Activated CD4-positive, alpha-beta T cell treated with anti-CD3 and anti-CD28 coated beads for 24 hours (primary cell): ENCODE measurements at places on chromosomes 5 and 9.

DNA sequence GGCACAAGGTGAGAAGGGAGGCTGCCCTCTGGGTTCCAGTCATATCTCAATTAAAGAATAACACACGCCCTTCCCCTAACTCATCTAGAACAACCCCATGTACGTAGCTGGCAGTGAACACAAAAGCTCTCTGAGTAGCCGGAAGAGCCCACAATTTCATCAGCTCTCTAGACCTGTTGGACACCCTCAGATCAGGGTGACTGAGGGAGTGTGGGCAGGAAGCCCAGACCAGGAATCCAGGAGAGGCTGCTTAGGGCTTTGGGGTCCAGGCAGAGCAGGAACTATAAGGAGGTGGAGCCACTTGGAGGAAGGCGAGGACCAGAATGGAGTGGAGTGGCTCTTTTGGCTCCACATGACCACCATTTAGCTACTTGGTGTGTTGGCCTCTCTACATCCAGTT, 237.4 kb downstream of the NR3C1 start:
- DNase-seq = no peak

DNA sequence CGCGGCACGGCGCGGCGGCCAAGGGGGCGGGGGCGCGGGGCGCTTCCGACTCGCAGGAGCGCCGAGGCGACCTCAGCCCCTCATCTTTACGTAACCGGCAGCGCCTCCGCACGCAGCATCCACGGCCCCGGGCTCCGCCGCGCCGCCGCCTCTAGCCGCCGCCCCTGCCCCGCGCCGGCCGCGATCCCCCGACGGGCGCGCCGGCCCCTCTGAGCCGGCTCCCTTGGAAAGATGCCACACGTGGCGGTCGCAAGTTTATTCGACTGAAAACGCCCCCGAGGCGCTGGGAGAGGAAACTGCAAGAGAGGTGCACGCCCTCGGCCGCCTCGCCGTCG, 1.0 kb downstream of the KLF9 start:
- peak; percentile 46 for DNase-seq

DNA sequence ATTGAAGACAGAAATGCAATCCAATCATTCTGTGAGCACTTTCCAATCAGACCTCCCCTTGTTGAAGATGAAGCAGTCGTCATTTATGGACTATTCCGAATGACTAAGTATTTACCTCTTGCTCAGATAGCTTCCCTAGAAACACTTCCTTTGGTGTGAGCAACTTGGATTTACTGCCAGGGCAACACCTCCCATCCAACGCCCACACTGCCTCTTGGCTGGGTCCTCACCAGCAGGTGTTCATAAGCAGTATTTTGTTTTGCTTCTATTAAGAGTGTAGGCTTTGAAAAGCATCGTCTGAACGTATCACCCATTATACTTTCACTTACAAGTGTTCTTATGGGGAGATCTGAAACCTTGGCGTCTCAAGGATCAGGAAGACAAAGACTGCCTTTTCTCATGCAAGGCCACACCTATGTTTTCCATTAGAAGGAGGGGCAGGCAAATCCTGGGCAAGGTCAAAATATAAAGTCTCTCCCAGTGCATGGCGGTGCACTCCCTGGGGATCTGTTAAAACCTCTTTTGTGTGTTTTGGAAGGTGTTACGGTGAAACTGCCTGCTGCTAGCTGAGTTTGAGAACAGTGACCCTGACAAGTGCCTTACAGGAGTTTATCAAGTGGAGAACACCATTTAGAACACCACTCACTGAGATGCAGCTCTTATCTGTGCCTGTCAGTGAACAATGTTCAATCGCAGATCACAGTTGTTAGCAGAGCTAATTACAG, 10.6 kb upstream of the MARCHF3 start:
- no peak for DNase-seq

- DNase-seq = no peak
These were observed 42.1 kb downstream of the NADK2 start for GRCh38 chr5:36199620-36200019.

DNA sequence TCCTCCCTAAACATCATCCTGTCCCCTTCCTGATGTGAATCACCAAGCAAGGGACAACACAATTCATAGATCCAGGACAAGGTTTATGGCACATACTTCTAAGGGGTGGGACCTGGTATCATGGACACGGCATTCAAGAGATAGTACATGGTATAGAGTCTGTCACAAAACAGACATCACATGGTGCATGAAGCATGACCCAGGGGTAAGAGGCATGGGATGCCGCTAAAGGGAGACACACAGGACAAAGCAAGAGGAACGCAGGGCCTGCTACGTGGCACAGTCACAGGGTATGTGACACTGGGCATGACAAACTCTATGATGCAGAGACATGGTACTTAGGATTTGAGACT, 20.7 kb downstream of the GSN start:
- DNase-seq = no peak

DNA sequence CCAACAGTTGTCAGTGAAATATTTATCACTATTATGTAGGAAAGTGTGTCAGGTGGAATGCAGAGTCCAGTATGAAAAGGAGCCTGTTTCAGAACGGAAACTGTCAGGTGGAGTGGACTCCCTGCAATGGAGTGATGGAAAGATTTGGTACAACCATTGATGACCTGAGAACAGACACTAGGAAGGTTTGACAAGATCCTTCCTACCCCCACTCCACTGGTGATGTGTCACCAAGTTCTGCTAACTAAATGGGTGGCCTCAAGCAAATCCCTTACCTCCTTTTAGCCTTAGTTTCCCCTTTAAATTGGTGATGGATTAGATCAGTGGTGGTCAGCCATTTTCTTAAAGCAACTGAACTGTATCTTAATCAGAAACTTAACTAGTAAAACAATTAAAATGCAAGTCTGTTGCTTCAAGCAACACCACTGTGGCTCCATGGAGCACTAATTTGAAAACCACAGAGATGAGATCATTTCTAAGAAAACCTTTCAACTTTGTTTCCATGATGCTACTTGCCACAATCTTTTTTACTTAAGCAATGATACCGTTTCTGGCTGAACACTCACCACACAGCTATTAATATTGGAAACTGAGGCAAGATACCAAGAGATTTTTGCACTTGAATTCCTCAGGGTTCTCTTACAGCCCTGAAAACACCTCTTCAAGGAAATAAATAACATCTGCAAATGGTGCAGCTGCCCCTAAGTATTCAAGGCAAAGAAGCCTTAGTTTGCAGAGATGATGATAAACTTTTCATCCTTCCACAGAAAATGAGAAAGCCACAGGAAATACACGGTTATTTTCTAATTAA, 140.6 kb downstream of the ERCC6L2 start:
- DNase-seq = no peak

DNA sequence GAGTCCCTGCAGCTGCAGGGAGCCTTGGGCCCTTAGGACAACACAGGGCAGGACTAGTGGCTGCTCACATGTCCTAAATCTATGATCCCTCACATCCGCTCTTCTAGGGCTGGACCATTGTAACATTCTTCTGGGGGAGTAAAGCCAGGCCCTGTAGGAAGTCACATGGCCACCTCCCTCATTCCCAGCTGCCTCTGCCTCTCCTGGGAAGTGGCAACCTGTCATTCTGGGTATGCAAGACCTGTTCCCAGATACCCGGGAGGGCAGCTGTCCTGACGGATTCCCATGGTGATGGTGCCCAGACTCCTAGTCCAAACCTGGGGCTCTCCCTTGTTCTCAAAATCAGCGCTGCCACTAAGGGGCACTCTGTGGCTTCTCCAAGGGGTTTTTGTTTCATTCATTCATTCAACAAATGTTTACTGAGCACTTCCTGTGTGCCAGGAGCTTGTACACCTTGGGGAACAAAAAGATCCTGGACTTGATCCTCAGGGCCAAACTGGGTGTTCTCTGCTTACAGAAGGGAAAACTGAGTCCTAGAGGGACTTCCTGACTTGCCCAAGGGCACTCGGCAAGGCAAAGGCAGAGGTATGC, 85.6 kb downstream of the PSD2 start:
- no peak for DNase-seq

- no peak for DNase-seq
These were observed 14.1 kb downstream of the TRIM7 start for GRCh38 chr5:181190711-181191525.

GRCh38 chr9:134152022-134152448, 12.3 kb downstream of the RNU6ATAC start:
- DNase-seq = no peak

DNA sequence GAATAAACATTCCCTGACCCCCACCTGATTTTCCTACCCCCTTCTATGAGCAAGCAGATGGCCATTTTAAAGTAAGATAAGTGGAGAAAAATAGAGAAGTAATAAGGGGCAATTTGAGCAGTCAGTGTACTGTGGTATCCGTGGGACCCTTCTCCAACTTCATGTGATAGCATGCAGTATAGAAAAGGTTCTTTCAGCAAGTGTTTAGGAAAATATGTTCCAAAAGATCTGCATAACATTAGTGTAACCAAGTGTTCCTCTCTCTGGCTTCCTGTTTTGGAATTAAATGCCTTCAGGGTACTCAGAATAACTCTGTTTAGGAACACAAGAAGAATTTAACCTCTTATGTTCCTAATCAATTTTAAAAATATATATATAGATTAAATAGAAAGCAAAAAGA, 134.9 kb downstream of the ATG10 start:
- DNase-seq = no peak

- no peak for DNase-seq
These were observed 424.6 kb downstream of the CCDC171 start for GRCh38 chr9:15977438-15977837.

- no peak for DNase-seq
These were observed 24.8 kb upstream of the OBP2B start for GRCh38 chr9:133233681-133234432.

DNA sequence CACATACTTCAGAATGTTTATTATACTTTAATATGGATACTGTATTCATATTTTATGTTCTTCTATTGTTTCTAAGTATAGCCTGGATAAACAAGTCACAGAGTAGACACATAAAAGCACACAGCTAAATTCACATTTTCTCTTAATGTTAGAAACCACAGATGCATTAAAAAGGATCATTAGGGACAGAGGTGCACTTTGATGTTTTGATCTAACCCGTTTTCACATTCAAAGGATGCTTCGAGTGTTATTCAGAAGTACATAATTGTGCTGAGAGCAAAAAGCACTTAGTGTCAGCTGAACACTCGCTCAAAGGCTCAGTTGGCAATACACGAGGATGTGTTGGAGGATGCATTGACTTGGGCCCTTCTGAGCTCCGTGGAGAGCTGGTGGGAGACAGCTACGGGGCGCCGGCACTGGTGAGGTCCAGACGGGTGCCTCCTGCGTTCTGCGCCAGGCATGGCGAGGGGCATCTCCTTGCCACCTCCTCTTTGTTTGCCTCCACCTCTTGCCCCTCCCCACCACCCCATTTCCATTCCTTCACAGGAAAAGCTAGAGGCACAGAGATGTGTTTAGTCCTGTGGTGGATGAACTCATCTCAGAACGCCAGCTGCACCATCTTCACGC, 35.5 kb downstream of the MED10 start:
- no peak for DNase-seq
